ENCODE measurements at places on chromosomes 2 and 18.

DNA sequence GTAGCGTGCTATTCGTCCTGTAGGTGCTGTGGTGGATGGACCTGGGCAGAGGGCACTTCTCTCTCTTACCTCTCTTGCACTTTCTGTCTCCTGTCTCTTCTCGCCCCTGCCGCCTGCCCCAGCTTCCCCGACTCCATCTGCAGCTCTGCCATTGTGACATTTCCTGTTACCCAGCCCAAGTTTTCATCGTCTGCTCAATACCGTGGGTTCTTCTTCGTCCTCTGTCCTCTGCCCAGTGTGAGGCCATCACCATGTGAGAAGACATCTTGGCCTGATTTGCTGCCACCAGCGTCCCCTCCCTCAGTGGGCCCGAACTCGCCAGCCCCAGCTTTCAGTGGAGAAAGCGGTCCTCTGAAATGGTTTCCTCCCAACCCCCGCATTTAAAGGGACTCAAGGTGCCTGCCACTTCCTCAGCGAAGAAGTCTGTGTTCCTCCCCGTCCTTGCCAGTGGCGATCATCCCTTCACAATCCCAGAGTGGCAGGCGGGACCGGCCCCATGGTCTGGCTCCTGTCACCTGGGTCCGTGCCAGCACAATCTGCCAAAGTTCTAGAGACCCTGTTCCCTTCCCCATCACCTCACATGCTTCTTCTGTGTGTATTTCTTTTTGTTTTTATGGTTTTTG is 18.0 kb downstream of the TGOLN2 start:
- DNase-seq = no peak

GRCh38 chr2:464562-465309 is 176.8 kb upstream of the ALKAL2 start:
- no peak for DNase-seq

GRCh38 chr18:3867864-3868311 is 417.9 kb downstream of the TGIF1 start:
- no peak for DNase-seq

GRCh38 chr2:23327416-23327815 is 57.6 kb upstream of the KLHL29 start:
- no peak for DNase-seq

DNA sequence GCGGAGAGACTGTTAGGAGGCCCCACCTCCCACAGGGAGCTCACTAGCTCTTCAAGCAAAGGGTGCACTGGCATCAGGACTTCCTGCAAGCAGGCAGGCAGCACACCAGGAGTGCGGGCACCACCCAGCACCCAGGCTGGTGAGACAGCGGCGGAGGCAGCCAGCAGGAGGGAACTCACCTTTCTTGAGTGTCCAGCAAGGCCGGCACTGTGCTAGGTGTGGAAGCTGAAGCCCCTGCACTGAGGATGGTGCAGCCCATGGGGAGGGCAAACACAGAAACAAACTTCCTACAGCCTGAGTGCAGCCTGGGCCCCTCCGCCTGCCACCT is 100.7 kb upstream of the ID2 start:
- no peak for DNase-seq

DNA sequence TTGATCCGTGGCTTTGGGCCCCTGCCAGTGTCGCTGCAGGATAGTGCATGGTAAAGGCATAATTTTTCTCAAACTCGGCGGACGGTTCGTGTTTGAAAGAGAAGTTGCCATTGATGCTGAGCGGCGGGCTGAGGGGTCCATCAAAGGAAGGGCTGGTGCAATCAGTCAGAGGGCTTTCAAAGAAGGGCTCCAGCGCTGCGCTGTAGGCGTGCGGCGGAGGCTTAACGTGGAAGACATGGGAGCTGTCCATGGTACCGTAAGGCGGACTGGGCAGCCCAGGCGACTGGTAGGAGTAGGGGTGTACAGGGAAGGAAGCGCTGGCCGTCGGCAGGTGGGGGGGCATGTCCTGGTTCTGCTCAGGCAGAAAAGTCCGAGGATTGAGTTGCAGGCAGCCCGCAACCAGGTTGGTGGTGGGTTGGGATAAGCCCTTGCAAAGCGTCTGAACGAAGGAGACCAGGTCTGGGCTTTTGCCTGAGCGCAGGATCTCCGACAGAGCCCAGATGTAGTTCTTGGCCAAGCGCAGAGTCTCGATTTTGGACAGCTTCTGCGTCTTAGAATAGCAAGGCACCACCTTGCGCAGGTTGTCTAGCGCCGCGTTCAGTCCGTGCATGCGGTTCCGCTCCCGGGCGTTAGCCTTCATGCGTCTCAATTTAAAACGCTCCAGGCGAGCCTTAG is 2.3 kb downstream of the NEUROD1 start:
- peak; percentile 13 for DNase-seq

- no peak for DNase-seq
Observed at GRCh38 chr2:194260185-194260584, 1396.8 kb upstream of the SLC39A10 start.

DNA sequence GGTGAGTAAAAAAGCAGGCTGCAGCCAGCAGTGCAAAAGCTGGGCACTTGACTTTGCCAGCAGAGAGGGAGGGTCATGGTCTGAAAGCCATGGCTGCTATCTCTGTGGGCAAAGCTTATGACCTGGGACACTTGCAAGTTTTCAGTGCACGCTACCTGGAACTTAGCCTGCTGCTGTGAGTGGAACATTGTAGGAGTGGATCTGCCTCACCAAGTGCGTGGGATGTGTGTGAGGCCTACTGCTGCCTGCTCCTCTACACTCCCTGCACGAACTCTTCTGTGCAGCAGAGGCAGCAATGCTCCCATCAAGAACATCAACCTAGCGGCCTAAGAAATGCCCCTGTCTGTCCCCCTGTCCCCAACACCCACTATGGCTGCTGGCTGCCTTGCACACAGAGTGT is 344.1 kb upstream of the REG3G start:
- no peak for DNase-seq

- no peak for DNase-seq
Observed at GRCh38 chr18:48197819-48198218, 211.4 kb downstream of the ZBTB7C start.

DNA sequence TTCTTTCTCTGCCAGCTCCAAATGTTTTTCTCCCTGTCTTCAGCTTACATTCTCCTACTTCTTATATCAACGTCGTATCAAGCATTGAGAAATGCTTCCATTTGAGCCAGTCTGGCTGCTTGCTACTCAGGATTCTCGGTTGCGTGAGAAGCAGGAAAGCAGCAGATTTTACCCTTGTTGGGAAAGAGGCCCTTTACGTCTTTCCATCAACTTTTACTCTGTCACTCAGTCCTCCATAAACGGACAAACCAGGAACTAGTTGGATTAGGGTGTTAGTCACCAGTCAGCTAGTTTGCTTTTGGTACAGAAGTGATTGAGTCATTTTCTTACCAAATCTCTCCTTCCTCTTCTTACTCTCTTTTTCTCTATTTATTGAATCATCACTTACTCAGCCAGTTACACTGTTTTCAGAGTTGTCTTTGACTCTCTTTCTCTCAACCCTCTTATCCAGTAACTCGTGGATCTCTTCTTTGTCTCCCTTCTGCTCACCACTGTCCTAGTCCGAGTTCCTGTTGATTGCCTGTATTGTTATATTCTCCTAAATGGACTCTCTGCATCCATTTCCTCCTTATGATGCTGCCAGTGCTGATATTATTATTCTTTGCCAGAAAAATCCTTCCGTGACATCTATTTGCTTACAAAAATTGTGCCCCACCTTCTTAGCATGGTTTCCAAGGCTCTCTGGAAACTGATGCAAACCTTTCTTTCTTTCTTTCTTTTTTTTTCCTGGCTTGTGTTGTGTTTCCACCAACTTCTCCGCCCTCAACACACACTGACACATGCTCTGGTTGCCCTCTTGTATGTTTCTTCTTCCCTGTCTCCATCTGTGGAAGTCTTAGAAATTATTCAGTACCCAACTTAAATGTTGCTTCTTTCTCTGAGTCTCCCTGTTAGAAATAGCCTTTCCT is 61.5 kb downstream of the VRK2 start:
- no peak for DNase-seq

DNA sequence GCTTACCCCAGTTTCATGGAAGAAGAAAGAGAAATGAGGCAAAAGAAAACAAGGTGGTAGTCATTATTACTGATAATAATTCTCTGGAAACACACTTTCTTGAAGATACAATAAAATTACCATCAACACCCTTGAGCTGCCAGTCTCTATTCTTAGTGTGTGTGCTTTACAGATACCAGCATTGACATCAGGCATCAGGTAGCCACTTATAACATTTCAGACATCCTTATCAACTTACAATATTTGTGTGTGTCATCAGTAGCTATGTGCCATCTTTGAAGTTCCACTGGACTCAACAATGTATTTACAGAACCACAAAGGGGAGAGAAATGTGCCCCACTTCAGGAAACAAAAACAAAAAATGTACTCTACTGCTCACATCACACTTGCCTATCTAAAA is 62.1 kb downstream of the TCF4 start:
- DNase-seq = no peak

DNA sequence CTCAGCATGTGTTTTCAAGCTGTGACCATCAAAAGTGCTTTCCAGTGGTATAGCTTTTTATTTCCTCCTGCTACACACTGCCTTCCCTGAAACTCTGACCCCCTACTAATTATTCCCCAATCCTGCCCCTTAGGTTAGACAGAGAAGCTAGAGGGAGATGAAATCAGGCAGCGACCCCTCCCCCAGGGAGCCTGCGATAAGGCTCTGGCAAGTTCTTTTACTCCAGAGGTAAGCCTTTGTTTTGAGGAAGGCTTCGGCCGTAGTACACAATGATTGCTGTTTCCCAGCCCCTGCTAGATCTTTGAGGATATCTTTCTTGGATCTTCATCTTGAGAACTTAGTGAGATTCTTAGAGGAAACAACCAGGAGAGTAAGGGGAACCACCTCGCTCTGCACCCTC is 33.5 kb upstream of the NOL4 start:
- no peak for DNase-seq

DNA sequence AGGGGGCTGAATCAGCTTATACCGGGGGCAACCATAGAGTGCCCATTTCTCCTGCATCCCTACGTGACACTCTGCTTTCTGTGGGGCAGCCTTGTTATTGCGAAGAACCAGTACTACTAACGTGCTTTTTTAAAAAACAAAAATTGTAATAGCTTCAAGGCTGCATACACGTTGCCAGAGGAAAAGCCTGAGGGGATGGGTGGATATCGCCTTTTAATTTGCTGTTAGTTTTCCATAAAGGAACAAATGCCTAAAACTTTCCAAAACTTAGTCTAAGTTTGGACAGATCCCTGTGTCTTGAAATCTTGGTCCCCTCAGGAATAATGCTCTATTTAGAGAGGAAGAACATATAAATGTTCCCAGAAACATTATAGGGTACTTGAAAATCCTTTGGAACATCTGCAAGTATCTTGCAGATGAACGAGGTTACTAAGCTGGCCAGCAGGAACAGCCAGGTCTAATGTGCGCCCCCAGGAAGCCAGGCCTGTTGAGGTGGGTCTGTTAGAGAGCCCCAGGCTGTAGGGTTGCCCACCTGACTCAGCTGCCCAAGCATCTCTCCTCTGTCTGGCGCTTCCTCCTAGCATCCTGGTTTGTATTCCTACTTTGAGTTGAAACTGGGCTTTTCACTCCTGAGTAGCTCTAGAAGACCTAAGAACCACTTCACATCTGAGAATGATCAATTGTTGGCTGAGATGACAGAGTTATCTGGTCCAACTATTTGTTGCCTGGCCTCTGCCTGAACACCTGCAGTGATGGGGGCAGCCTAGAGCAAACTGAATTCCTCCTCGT is 96.9 kb downstream of the TGOLN2 start:
- no peak for DNase-seq

GRCh38 chr2:240902615-240903041 is 3.5 kb upstream of the CROCC2 start:
- no peak for DNase-seq

DNA sequence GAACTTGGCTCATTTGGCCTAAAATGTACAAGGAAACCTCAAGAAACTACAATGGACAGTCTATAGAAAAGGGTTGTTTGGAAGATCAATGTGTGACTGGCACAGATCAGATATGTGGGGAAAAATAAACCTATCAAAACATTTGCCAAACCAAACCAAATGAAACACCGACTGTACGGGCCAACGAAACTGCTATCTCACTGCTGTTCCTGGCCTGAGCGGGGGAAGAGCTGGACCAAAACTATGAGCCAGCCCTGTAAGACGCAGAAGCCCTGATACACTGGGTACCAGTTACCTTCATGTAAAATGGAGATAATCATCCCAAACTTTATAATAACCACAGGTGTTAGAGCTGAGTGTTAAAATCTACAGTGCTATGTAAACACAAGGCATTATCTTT is 11.7 kb downstream of the CDC42EP3 start:
- DNase-seq = no peak

DNA sequence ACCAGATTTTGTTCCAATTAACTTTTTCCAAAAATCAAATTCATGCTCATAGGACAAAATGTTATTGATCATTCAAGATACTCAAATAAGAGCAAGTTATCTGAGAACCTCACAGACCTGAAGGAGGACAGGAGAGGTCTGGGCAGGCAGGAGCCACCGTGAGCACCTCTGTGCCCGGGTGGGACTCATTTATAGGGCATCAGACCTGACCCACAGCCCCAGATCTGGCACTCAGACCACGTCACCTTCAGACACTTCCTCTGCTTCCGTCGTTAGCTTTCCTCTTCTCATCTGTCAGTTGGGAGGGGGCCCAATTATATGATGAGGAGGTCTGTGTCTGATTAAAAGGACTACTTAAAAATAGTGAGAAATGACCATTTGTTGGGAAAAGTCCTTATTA is 169.4 kb downstream of the EIPR1 start:
- DNase-seq = no peak

GRCh38 chr18:75723521-75724340 is 296.2 kb upstream of the SMIM21 start:
- no peak for DNase-seq
